ENCODE measurements at places on chromosomes 2 and 18.

DNA sequence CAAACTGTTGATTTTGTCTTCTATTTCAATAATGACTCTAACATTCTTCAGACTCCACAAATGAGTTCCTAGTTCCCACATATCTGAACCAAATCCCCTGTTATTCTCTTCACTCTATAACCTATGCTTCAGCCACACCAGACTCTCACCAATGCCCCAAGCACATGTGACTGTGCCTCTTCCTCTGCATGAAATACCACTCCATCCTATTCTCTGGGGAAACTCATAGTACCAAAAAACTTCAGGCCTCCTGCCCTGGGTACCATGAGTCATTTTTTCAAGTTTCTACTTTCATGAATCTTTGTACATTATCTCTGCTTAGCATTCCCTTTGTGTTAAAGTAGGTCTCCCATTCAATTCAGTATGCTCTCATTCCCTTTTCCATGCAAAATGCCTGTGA, 353.2 kb downstream of the ZEB2 start:
- ATAC-seq, result peak; percentile 98

DNA sequence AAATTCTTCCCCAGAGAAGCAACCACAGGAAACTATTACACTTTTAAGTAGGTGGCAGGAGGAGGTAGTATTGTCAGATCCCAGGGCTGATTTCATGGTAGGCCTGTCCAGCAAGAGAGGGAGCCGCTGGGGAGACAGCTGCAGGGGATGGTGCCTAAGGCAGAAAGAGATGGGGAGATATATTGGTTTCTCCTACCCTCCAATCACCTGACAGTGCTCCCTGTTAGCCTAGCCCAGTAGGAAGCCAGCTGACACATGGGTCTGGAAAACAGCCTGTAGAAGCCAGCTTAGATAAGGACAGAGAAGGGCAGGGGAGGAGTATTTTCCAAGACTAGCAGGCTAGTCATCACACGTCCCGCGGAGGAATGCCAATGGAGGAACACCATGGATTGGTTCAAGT, 8.2 kb upstream of the SPOPL start:
- no peak for ATAC-seq

- no peak for ATAC-seq
Measured at GRCh38 chr18:12333506-12334290, 25.7 kb downstream of the TUBB6 start.

DNA sequence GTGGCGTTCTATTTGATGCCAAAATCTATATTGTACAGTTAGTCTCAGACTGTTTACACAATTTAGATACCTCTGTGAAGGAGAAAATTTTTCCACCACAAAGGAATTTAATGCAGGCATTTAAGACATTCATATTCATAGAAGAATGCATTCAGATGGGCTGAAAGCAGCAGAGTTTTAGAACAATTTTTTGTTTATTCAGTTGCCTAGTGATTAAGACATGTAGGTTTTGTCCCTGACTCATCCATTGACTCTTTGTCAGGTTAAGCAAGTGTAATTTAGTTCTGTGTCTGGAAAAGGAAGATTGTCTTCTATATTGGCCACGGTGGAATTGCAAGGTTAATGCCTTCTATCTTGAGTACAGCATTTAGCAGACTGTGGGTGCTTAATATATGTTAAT, 515.0 kb downstream of the PARD3B start:
- no peak for ATAC-seq

DNA sequence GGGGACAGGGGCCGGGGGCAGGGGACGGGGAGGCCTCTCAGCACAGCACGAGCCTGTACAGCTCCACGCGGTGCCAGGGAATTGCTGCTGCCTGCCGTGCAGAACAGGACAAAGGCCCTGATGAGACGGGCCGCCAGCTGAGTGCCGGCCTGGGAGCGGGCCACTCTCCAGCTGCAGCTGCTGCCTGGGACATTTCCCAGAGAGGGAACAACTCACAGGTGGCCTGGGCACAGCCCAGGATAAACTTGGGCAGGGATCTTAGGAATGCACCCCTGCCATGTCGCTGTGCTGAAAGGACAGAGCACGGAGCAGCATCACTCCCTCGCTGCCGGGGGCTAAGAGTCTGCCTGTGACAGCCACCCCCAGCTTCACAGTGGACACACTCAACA, 38.8 kb downstream of the CENPO start:
- no peak for ATAC-seq

GRCh38 chr2:25478736-25479135, 137.0 kb upstream of the DNMT3A start:
- ATAC-seq, result no peak

DNA sequence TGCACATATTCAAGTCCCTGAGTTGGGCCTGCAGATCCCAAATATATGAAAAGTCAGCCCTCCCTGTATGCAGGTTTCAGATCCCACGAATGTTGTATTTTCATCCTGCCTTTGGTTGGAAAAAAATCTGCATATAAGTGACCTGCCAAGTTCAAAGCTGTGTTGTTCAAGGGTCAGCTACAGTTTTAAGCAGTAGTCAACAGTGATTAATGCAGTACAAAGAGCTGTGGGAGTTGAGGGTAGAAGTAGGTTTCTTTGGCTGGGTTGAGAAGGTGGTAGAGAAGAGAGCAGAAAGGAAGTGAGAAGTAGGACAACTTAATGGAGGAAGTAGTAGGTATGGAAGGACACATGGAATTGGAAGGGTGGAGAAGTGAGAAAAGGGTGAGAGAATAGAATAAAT, 127.9 kb downstream of the ANKRD44 start:
- ATAC-seq, result peak; percentile 58

- ATAC-seq, result no peak
Measured at GRCh38 chr2:106307860-106308259, 113.8 kb upstream of the UXS1 start.

- no peak for ATAC-seq
Measured at GRCh38 chr2:24912986-24913385, 7.1 kb downstream of the ADCY3 start.

GRCh38 chr2:3040496-3041140, 337.0 kb downstream of the EIPR1 start:
- no peak for ATAC-seq

DNA sequence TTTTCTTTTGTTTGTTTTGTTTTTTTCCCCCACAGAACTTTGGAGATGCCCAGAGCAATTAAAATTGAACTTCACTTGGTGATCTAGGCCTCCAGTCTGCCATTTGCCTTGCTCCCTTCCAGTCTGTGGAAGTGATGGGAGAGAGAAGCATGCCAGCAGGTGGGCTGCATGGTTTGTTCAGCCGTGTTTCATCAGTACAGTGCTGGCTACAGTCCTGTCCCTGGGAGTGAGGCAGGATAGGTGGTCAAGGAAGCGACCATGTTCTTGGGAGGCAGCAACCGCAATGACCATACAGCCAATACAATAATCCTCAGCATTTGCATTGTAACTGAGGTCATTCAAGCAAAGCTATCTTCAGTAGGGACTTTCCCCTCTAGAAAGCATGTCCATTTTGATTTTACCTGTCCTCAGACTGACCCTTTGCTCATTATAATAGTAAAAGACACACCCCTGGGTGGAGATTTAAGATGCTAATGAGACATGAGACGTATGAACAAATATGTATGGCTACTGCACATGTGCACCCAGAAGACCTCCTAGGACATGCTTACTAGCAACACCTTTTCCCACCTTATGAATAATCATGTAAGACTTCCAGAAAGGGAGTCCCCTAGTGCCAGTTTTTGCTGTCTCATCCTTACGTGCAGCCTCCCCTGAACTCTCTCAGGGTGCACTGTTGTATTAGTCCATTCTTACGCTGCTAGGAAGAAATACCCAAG, 11.1 kb upstream of the LIPG start:
- no peak for ATAC-seq

GRCh38 chr2:2664989-2665833, 334.1 kb upstream of the MYT1L start:
- ATAC-seq, result peak; percentile 37

- ATAC-seq, result no peak
Measured at GRCh38 chr18:78725426-78725825, 254.2 kb upstream of the SALL3 start.

DNA sequence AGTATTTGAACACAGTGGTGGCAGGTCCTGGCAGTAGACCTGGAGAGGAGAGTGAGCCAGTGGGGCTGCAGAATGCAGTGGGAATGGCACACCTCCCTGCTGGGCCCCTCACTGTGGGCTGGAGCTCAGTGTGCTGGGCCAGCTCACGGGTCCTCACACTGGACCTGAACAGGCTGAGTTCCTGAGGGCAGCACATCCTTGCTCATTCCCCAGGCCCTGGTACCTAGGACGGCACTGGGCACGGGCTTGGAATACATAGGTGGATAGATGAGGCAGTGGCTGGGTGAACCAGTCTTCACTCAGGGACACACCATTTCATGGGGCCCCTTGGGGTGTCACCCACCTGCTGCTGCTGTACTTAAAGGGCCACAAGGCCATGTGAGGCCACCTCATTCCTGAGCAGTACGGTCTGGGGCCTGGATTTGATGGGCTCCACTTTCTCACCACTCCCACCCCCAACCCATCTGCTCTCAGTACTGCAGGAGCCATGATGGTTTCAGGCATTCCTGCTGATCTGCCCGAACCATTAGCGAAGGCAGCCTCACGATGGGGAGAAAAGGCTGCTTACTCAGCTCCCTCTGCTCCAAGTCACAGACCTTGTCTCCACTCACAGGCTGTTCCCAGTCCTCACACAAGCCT, 4.2 kb downstream of the TMEM177 start:
- ATAC-seq, result no peak

DNA sequence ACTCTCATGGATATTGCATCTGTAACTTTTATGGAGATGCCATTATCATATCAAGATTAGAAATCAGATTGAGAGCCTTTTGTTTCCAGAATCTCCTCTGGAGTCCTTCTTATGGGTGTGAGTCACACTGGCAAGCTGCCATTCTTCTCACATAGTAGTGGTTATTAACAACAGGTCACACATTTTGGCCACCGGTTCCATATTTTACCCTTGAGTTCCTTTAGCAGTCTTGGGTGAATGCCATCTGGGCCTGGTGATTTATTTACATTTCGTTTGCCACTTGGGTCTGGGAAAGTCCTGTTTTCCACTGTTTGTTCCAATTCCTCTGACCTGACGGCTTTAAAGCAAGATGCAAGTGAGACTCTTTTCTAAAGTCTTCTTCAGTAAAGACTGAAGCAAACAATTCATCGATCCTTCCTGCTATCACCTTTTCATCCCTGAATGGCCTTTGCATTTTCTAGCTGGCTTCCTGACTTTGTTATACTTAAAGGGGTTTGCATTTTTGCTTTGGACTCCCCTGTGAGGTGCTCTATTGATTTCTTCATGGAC, 80.5 kb upstream of the CAVIN2 start:
- ATAC-seq, result no peak

DNA sequence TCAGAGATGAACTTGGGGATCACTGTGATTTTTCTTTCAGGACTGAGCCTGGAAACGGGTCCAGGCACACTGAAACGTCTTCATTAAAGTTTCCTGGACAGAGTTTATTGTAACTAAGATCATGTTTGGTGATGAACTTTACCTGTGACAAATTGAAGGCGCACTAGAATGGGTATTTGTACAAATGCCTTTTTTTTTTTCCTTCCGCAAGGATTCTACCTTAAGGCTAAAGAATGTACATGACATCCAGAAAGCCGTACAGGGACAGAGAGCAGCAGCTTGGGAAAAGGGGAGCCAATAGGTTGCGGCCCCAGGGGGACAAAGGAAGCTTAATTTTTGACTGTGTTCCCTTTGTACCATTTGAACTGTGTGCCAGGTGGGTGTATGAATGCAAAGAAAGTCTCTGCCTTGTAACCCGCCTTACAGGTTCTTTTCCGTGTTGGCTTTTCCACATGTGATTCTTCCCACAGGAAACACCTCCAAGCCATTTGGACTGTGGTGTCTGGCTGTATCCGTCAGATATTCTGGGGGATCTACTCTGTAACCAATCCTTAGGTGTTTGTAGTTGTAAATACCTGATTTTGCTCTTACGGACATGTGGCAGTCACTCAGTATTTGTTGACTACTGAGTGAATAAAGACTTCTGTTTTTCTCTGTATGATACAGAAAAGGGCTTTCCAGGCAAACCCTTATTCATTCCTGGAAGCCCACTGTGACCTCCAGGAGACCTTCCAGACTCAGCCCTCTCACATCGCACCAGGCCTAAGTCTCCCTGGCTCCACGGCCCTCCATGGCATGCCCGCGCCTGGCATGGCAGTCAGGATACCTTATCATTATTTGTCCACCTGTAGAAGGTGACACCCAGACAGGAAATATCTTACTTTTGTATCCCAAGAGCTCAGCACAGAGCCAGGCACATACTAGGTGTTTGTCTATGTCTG, 1.1 kb downstream of the LRRFIP1 start:
- no peak for ATAC-seq

DNA sequence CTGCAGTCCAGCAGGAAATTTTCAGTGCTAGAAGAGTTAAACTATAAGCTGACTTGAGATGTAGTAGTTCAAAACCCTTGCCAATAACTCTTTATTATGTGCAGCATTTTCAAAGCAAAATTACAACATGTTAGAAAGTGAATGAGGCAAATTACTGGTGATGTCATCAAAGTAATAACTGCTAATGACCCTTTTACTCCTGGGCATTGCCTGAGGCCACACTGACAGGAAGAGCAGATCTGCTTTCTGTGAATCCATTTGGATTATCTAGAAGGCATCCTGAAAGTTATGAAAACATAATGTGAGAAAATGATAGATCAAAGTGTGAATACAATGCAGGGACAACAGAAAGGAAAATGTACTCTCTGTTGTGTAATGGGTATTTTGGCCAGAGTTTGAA, 139.6 kb upstream of the TRIB2 start:
- no peak for ATAC-seq

- ATAC-seq, result no peak
Measured at GRCh38 chr2:54267577-54267976, 11.5 kb upstream of the TSPYL6 start.

- no peak for ATAC-seq
Measured at GRCh38 chr2:70941701-70942100, 6.0 kb downstream of the ATP6V1B1 start.

DNA sequence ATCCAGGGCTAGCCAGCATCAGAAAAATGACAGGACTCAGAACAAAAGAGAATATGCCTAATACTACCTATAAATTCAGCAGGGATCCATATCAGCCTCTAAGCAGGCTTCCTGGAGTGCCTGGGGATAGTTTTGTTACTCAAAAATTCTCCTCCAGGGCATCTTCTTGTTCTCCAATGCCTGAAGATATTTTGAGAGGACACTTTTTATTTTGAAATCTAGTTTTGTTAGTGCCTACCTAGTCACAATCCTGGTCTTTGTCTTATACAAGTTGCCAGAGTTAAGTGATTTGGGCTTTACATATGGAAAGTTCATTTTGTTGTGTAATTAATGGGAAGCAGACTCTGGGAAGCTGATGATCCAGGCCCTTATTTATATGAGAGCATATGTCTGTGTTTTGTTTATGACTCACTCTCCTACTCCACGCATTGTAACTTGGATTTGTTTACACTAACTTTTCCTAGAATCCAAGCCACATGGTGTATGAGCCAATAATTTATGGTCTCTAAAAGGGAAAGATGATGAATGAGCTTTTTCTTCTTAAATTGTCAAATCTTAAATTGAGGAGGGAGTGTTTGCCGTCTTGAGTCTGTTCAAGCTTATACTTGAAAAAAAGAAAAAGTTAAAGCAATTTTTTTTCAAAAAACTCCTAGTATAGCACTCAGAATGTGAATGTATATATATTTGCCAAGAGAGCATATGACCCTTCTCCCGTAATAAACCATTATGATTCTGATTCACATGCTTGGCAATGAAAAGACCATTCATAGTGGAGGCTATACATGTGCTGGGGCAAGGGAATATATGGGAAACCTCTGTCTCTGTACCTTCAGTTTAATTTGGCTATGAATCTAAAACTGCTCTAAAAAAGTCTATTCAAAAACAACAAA, 370.3 kb downstream of the SETBP1 start:
- ATAC-seq, result no peak
